Activated T-cell treated with anti-CD3 and anti-CD28 coated beads, Interleukin-2, amount 50 U/mL, for 72 hours (primary cell): ENCODE measurements at places on chromosomes 12 and 14. TPM values are rescaled to one million over a fixed set of nuclear protein-coding genes. Genes with fewer than 3 reads are reported as not detected.

The RNASE1 gene
- total RNA-seq = not detected

The POMT2 gene
- total RNA-seq = 18.1 TPM

The BEGAIN gene
- 2.6 TPM for total RNA-seq

The RACGAP1 gene
- total RNA-seq = 121 TPM

The MYO1H gene
- not detected for total RNA-seq

The SLC2A3 gene
- total RNA-seq = 312 TPM

The PRB2 gene
- total RNA-seq = not detected

The CLEC12A gene
- total RNA-seq = not detected
